ENCODE measurements at places on chromosomes 5 and 9. TPM values are rescaled to one million over a fixed set of nuclear protein-coding genes. Genes with fewer than 3 reads are reported as not detected.

DNA sequence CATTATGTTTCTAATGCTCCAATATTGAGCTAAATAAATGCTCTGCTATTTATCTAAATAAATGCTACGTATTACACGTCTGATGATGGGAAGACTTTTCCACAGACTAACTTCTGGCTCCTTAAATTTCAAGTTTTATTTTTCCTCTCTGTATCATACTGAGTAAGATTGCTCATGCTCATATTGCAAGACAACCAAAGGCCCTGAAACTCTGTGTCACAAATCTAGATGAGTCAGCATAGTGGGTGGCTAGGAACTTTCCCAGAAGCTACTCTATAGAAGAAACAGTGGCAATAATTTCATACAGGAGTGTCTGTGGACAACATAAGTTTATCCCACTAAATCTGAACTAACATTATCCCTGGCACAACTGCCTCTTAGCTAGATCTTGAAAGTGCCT, 53.0 kb upstream of the RFX3 start:
- no peaks in the 10 kb centered on the region for H3K27me3 ChIP-seq
- DNase-seq: no peak
- no peaks in the 10 kb centered on the region for H3K4me1 ChIP-seq
- no peaks in the 10 kb centered on the region for H3K36me3 ChIP-seq
- no peak overlapping the region for H3K4me3 ChIP-seq

GRCh38 chr5:85278193-85278592, 893.5 kb upstream of the EDIL3 start:
- no peak overlapping the region for H3K4me3 ChIP-seq
- no peak overlapping the region for H3K27ac ChIP-seq
- no peak for DNase-seq
- no peaks in the 10 kb centered on the region for H3K36me3 ChIP-seq
- H3K27me3 ChIP-seq: no peaks in the 10 kb centered on the region
- H3K4me1 ChIP-seq: no peaks in the 10 kb centered on the region

Gene ROR2
- total RNA-seq: 12.3 TPM

Gene CYLC2
- 7.7 TPM for total RNA-seq
